COR-L47 (cell line): ENCODE measurements at places on chromosomes 5 and 9.

DNA sequence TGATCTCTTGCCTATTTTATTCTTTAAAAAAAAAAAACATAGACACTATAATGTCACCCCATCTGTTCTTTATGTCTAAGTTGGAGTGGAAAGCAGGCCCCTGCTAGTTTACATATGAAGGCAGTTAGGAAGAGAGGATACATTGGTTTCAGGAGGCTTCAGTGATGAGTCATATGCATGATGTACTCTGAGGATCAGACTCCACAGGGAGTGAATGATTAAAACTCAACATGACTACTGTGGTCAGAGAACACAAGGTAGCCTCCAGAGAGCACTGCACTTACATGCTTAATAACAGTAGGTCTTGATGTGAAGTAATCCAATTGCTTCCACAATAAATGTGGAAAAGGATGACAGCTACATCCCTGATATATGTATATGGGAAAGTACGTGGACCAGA, 22.7 kb upstream of the FSTL4 start:
- DNase-seq, result no peak

GRCh38 chr9:111605041-111605559, 5.7 kb upstream of the PTGR1 start:
- no peak for DNase-seq

DNA sequence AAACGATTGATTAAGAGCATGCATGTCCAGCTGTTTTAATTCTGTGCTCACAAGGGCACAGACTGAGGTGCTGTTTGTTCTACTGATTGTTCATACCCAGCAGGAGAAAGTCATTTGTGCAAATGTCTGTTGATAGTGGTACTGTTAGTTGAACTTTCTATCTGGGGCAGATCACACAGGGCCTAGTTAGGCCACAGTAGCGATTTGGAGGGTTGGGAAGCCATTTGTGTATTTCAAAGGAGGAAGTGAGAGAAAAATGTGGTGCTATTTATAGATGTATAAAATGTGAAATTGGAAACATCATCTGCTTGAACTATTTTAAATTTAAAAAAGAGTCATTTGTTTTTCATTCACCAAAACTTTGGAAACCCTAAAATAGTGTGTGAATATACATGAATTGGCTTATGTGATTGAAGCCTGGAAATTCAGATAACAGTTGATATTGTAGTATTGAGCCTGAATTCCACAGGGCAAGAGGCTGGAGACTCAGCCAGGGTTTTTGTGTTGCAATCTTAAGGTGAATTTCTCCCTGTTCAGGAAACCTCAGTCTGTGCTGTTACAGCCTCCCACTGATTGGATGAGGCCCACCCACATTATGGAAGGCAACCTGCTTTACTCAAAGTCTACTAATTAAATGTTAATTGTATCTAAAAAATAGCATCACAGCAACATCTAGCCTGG, 162.0 kb upstream of the CDKN2B start:
- DNase-seq, result no peak

DNA sequence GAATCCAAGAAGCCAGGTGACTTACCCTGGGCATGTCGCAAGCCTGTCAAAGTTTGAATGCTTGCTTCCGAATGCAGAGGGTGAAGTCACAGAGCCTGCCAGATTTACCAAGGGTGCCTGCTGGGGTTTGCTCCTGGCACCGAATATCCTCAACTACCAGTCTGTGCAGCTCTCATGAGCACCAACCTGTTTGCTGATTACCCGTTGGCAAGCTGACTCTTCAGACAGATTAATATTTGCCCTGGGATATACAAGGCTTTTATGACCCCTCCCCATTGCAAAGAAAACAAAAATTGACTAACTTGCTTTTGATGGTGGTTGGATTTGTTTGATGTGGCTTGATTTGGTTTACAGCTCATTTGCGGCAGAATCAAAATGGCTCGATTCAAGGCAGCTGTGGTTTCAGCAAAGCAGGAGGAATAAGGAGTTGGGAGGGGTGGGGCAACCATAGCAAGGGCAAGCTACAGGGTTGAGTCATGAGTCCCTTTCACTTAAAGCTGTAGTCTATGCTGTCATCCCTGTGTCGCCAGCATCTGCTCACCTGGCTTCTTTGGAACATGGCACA, 82.3 kb upstream of the AGXT2 start:
- no peak for DNase-seq

DNA sequence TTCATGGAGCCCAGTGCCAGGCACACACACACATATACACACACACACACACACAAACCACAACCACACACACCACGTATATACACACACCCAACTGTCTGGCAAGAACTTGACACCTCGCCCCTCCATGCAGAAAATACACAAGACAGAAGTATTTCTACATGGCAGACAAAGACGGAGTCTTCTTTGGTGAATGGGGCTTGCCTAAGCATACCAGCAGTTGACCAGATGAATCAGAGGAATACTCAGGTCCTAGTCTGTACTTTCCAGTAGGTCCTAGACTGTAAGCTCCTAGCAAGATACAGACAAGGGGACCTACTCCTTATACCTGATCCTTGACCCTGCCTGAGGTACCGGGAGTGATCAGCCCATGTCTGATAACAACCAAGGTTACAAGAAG, 60.1 kb downstream of the SIL1 start:
- no peak for DNase-seq

DNA sequence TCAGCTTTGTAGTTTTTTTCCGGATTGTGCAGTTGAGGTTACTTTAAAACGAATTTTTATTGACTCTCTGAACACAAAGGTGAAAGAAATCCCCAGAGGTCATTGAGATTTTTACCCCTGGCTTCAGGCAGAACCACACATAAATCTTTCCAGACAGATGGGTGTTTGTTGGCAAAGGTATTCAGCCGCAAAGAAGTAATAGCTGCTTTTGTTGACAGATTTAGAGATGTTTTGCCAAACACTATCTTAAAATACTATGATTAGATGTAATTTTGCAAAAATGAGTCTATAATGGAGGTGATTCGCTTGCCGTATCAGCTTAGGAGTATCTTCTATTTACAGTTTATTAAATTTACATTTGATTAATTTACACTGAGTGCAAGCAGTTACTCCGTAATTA, 418.3 kb upstream of the CLINT1 start:
- no peak for DNase-seq

GRCh38 chr5:112833971-112834370, 27.1 kb upstream of the SRP19 start:
- no peak for DNase-seq

GRCh38 chr9:126775926-126776325, 28.9 kb upstream of the ZBTB43 start:
- DNase-seq, result no peak

DNA sequence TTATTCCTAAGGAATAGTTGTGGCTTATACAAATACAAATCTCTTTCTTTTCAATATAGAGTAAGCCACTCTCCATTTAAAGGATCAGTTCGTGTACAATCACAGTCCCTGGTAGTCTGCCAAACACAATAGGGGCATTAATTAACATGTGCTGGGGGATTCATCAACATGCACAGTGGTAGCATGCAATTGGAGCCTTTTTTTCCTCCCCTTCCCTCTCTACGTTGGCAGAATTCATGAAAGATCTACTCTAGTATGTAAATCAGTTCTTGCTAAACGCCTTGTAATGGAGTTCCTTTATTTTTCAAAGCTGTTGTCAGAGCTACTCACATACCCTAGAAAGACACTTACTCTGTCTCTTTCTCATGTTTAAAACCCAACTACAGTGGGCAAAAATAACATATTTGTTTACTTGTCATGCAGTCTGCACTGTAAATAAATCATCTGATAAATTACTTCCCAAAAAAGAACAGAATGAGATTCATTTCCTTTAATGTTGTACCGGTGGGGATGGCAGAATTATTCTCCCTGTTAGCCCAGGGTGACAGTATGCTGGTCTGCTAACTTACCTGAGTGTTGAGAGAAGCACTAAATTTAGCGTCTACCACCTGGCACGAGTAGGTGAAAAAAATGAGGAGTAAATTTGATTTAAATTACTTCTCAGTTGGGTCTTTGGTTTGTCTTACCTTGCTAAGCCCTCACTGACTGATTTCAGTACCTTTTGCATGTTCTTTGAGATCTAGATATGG, 341.5 kb upstream of the CCNH start:
- peak; percentile 81 for DNase-seq

GRCh38 chr5:40202814-40203440, 476.8 kb upstream of the PTGER4 start:
- DNase-seq, result no peak
